NK-92 treated with Interleukin-12 subunit alpha and Interleukin-12 subunit beta, amount 100 ng/mL, for 24 hours (cell line): ENCODE measurements at places on chromosomes 12 and 14.
A peak's percentile ranks its signal among the peaks of the same experiment; 100 is the strongest.

GRCh38 chr12:123908884-123909725, 63.5 kb downstream of the CCDC92 start:
- no peak for DNase-seq

DNA sequence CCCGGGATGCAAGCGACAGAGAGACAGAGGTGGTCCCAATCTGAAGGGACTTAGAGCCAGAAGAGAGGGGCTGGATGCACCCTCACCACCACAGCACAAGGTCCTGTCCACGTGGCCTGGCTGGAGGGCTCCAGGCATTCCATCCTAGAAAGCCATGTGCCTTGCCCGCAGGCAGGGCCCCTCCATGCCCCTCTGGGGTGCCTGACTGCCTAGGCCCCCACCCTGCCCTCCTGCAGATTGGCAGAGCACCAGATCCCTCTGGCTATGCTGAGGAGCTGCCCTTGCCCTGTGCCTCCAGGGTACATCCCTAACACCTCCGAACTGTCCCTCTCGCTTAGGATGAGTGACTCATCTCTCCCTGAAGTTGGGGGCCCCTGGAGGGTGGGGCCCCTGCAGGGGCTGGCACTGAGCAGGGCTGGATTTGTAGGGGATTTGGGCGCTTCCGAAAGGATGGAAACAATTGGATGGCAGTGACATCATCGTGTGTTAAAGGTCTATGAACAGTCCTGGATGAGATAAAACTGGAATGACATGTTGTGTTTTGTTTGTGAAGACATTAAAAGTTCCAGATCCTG, 50.9 kb downstream of the CHGA start:
- DNase-seq = no peak

DNA sequence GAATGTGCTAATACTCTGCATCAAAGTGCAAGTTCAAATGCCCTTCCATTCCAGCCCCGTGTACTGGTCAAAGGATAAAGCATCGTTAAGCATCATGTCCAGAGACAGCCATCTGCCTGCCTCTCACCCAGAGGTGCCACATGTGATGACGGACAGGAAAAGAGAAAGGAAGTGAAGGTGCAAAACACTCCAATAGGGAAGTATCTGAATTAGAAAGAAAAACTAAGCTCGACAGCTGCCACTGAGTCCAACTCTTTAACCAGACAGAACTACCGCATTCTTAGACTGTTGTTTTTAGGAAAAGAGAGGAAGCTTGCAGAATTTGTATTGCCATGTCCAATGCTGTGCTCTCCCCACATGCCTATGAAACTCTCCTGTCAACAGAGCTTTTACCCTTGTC, 465.0 kb upstream of the SOX5 start:
- DNase-seq = no peak

DNA sequence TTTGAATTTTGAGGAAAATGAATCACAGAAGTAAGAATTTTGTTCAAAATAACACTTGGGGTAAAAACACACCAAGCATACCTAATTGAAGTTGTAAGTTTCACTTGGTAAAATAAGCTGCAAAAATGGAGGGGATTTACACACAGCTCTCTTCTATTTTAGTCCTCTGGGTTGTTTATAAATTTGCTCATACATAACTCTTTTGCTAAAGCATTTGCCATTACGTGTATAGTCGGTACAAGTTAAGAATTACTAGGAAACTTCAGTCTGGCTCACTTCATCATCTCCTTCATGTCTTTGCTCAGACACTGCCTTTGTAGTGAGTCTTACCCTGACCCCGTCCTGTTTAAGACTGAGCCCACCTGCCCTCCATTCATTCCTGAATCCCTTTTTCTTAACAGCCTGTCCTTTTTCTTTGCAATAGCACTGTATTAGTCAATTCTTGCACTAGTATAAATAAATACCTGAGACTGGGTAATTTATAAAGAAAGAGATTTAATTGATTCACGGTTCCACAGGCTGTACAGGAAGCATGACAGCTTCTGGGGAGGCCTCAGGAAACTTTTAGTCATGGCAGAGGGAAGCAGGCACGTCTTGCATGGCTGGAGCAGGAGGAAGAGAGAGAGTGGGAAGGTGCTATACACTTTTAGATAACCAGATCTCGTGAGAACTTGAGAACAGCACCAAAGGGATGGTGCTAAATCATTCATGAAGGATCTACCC, 451.1 kb downstream of the PCNX1 start:
- DNase-seq = no peak

GRCh38 chr14:102479777-102480176, 29.8 kb downstream of the ANKRD9 start:
- no peak for DNase-seq

DNA sequence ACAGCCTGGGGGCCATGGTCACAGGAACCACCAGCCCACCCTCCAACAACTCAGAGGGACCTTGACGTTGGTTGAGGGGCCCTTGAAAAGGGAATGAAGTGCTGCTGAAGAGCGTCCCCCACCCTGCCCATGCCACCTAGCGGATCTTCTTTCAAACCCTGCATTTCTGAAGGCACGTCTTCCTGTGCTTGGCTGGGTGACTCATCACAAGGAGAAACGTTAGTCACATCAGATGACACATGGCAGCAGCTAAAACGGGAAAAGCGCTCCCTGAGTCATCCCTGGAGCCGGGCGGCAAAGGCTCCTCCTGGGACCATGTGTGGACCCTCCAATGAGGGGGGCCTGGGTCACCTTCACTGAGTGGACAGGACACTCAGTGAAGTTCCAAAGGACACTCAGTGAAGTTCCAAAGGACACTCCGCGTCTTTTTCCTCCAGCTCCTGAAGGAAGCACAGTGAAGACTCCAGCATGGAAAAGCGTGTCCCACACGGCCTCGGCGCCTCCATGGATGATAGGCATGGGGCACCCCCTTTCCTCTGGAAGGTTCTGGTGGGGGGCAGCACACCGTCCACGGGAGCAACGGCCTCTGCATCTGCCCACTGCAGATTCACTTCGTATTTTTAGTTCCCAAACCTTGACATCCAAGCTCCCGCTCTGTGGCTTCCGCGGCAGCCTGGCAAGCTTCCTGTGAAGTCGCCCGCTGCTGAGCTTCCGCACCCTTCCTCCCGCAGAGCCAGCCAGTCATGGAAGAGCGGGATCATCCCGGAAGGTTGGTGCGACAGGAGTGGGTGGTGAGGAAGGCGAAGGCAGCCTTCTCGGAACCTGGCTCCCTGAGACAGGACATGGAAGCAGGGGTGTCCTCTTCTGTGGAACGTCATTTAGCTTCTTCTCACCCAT, 383.4 kb downstream of the VRK1 start:
- DNase-seq = no peak

DNA sequence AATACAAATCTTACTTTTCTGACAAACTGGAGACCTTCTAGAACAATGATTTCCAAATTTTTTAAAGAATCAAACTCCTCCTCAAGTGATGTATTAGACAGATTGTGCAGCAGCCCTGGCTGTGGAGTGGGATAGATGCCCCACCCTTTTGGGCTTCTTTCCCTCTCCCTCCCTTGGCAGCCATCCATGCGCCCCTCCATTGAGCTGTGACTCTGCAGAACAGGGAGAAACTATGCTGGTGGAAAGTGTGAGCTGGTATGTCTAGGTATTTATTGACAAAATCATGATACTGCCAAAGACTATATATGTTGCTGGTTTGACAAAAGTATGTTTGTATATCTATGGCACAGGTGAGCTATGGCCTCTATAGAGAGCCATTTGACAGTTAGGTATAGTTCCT, 138.5 kb downstream of the KTN1 start:
- no peak for DNase-seq

- DNase-seq = no peak
These were observed 78.9 kb downstream of the NOS1 start for GRCh38 chr12:117282490-117282889.

DNA sequence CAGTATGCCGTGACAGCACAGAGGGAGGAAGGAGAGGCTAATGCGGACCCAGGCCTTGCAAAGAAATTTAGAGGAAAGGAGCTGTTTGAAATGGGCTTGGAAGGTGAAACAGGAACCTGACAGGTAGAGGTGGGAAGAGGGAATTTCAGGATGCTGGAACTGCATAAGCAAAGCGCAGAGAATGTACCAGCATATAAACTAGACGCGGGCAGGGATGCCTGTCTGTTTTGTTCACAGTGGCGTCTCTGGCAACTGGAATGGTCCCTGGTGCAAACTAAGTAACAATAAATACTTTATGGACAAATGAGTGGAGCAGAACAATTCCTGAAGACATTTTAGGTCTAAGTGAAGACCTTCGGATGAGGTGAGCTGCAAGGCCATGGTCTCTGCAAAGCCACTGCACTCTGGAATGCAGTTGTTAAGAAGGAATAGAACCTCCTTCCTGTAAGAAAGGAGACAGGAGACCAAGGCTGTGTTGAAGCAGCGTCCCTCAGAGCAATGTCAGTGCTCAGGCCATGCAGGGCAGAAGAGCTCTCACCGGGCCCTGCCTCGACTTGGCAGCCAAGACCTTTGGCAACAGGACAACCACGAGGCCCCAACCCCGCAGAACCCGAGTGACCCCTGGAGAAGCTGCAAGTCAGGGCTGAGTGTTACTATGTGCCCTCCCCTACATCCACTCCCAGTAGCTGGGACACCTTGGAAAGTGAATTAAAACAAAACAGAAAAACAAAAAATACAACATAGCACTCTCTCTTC, 42.8 kb downstream of the PITPNM2 start:
- no peak for DNase-seq

GRCh38 chr12:2347137-2347843, 294.5 kb downstream of the CACNA1C start:
- no peak for DNase-seq

DNA sequence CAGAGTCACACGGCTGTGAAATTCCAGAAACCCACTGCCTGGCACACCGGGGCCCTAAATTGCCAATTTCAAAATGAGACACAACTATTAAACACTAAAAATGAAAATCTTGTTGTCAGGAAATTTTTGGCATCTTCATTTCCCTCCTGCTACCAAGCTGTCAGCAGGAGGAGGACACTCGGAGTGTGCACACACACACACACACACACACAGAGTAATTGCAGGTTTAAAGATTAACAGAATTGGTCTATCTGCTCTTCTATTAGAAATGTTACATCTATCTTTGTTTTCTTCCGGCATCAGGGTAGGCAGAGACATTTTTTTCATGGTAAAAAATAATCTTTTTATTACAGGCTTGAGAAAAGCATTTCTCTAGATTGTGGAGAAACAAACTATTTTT, 314.2 kb downstream of the EGLN3 start:
- no peak for DNase-seq

GRCh38 chr12:93093243-93093642, 164.1 kb upstream of the EEA1 start:
- no peak for DNase-seq

- no peak for DNase-seq
These were observed 241.8 kb upstream of the ATP2B1 start for GRCh38 chr12:89950421-89950820.

GRCh38 chr14:102774391-102775153, 2.7 kb upstream of the TRAF3 start:
- DNase-seq = peak; percentile 23

- DNase-seq = no peak
These were observed 65.6 kb downstream of the CCDC88C start for GRCh38 chr14:91352053-91352452.

GRCh38 chr14:102821252-102821651, 44.0 kb downstream of the TRAF3 start:
- no peak for DNase-seq

DNA sequence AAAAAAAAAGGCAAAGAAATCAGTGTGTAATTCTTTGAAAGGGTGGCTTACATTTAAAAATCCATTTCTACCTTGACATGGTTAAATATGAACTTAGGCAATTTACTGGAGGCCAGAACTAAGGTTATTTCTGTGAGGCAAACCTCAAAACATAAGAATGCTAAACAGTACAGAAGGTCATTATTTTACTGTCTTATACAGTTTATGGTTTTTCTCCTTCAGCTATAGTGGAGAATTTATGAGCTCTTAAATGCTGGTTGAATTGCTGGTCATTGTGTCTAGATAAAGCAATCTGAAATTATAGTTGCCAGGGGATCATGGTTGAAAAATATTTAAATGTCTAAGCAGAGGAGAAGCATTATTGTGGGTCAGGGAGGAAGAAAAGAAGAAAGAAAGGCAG, 70.5 kb downstream of the TRIM9 start:
- no peak for DNase-seq

- no peak for DNase-seq
These were observed 107.7 kb upstream of the LRFN5 start for GRCh38 chr14:41498959-41499358.

- no peak for DNase-seq
These were observed 69.3 kb downstream of the HECTD1 start for GRCh38 chr14:31138301-31138700.

DNA sequence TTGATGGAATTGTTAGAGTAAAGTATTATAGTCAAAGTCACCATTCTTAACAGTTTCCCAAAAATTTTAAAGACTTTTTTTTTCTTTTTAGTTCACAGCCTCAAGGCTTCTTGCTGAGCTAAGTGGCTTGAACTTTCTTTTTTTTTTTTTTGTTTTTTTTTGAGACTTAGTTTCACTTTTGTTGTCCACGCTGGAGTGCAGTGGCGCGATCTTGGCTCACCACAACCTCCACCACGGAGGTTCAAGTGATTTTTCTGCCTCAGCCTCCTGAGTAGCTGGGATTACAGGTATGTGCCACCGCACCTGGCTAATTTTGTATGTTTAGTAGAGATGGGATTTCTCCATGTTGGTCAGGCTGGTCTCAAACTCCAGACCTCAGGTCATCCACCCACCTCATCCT, 92.8 kb downstream of the SETD3 start:
- no peak for DNase-seq

DNA sequence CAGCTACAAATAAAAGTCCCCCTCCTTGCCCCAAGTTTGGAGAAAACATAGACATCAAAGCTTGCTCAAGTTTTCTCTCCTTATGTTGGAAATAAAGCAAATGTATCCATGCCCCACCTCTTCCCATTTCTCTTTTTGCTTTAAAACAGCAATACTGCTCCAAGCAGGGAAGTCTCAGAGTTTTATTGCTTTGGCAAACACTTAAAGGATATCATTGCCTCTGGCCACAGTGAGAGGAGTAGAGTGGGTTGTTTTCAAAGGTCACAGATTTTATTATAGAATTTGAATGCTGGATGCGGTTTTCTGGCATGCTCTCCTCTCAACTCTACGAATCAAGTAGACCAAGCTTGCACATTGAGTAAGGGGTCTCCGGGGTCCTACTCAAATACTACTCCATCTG, 149.7 kb downstream of the TTC7B start:
- no peak for DNase-seq

DNA sequence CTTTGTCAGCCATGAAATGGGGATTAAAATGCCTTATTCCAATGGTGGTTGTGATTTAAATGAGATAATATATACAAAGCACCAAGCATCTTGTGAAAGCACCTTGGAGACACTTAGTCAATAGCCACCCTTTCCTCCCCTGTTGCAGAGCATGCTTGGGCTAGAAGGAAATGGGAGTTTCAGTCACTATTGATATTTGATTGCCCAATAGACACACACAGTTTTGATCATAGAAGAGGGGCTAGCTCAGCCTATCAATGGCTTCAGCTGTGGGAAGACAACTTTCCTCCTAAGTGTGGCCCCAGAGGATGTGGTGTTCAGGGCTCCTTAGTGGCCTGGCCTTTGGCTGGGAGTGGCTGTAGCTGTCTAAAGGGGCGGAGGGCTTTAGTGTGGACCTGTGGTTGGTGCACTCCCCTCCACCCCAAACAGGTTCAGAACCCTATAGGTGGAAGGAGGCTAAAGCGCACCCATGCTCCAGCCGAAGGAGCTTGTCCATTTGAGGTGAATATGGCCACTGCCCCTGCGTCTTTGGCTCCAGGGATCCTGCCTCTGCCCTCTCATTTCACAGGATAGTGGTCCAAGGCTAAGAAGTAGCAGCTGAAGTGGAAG, 132.3 kb downstream of the TMEM30B start:
- DNase-seq = no peak

GRCh38 chr12:102430661-102431060, 49.7 kb downstream of the IGF1 start:
- DNase-seq = no peak

GRCh38 chr12:18939051-18939450, 190.5 kb upstream of the PLEKHA5 start:
- DNase-seq = no peak
